ENCODE measurements at places on chromosomes 2 and 18.

DNA sequence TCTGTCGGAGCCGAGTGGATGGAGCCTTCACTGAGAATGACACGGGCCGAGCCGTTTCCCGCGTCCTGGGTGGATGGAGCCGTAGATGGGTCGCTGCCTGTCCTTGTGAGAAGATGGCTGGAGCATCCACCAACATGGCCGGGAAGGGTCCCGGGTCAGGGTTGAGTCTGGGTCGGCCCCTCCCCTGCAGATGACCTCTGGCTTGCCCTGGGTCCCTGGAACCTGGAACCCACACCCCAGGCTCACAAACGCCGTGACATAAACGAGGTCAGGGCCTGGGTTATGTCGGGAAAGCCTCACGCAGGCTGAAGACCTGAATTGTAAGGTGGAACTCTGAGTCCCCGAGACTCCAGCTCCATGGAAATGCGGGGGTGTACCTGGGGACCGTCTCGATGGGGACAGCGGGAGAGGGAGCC, 94.9 kb downstream of the NFATC1 start:
- DNase-seq = no peak

- no peak for DNase-seq
Measured at GRCh38 chr2:47631306-47631705, 151.6 kb upstream of the MSH6 start.

DNA sequence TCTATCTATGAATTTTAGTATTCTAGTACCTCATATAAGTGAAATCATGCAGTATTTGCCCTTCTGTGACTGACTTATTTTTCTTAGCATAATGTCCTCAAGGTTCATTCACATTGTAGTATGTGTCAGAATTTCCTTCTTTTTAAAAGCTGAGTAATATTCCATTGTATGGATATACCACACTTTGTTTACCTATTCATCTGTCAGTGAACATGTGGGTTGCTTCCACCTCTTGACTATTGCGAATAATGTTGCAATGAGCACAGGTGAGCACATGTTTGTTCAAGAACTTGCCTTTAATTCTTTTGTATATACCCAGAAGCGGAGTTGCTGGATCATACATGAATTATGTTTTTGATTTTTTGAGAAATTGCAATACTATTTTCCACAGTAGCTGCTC, 187.4 kb upstream of the RBMS1 start:
- DNase-seq = no peak

- DNase-seq = no peak
Measured at GRCh38 chr2:36438449-36438977, 82.9 kb downstream of the CRIM1 start.

DNA sequence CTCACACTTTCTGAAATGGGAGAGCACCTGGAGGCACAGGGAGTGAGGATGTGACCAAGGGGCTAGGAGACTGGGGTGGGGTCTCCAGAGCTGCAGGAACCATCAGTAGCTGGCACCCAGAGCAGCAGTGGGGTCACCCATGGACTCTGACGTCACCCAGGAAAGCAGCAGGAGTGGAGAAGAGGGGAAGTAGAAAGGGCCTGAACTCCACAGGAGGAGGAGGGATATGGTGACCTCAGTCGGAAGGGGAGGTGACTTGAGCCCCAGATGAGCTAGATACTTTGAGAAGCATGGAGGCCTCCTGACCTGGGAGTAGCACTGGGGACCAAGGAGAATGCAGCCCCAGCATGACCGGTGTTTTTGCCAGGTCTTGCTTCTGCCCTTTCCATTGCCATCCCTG, 8.8 kb downstream of the NMUR1 start:
- DNase-seq = no peak

GRCh38 chr2:153074207-153074606, 355.8 kb downstream of the ARL6IP6 start:
- DNase-seq = no peak

GRCh38 chr18:65411061-65411460, 339.8 kb upstream of the CDH7 start:
- DNase-seq = no peak

- no peak for DNase-seq
Measured at GRCh38 chr2:201353116-201353515, 4.0 kb downstream of the FLACC1 start.

DNA sequence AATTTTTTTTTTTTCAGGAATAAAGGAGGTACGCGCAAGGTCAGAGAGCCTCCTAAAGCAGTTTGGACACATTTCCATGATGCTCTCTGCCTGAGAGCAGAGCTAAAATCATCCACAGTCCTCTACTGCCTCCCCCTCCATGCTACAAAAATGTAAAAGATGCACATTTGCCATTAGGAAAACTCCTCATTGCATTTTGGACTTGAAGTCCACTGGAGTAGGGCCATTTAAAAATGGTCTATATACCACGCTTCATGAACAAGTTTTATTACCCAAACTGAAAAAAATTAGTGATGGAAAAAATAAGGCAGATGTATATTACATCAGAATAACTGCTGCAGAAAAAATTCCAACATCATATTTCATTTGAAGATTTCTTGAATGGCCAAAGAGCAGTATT, 256.0 kb downstream of the AFF3 start:
- DNase-seq = no peak

- no peak for DNase-seq
Measured at GRCh38 chr18:25081001-25081400, 271.0 kb downstream of the ZNF521 start.

DNA sequence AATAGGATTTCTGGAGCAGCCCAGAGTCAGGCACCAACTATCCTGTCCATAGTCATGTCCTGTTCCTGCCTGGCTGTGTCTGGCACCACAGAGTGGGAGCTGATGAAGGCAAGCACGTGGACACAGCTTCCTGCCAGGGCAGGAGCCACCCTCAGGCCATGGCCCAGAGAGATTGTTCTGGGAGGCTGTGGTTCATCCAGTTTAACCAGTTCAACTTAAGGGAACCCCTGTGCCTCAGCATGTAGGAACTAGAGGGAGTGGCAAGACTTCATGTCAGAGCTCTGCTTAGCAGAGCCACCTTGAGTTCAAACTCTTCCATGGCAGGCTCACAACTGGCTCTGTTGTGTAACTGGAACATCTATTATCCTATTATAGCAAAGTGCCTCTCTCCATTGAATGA, 73.2 kb upstream of the NCKAP5 start:
- DNase-seq = no peak

- peak; percentile 60 for DNase-seq
Measured at GRCh38 chr2:147331790-147332419, 512.9 kb upstream of the ACVR2A start.

- DNase-seq = no peak
Measured at GRCh38 chr2:176885001-176885643, 327.5 kb upstream of the HNRNPA3 start.

DNA sequence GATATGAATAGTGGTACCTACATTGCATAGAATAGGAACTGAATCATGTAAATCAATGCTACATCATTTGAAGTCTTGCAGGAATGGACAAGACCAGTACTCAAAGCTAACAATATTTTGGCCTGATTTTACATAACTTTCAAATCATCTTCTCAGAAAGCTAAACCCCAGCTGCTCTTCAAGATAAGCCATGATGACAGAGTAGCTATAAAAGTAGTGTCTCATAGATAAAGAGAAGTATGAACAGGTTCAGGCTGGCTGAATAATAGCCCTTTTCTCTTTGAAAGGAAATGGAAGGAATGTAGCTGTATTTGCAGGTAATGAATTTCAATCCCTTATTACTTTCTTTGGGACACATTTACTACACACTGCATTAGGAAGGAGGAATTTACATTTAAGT, 28.2 kb downstream of the TSPYL6 start:
- no peak for DNase-seq

DNA sequence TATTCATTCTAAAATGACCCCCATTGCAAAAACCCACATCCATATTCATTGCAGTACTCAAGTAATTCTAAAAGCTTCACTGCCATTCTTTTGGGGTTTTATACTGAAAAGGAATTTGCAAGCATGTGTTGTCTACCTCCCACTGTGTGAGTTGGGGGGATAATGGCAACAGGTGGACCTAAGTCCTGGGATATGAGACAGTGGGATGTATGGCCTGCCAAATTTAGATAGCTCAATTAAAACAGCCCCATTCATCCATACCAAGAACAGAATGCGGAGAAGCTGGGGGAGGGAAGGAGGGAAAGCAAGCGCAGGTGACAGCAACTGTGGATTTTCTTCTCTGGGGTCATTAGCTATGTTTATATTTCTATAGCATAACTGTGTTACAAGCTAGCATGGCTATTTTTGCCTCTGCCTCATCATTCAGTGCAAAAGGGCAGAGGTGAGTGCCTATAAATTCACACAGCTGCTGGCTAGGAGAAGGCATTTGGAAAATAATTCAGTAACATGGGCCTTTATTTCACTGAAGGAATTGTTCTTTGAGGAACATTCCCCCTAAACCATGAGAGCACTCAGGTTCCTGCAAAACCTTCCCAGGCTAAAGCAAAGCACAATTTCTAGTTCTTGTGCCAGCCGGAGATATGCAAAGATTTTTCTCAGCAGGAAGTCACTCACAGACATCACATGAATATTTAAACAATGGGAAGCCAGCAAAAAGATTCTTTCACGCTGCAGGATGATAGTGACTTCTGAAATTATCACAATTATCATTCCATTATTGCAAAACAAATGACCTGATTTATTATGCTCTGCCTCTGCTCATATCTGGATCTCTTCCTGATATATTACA, 393.9 kb upstream of the ACVR2A start:
- no peak for DNase-seq

DNA sequence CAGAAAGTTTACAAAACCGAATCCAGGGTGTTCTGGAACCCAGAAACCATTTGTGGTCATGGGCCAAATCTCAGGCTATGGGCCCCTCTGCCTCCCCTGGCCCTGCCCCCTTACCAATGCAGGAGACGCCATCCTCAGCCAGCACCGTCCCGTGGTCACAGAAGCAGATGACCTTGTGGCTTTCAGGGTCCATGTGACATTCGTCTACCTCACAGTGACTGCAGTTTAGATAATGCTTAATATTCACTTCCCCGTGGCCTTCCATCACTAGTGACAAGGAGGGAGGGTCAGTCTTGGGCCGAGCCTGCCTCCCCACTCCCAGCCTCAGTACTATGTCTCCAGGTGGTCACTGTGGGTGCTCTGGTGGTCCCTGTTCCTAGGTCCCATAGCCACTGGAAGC, 111.6 kb downstream of the CLIP4 start:
- DNase-seq = no peak

- DNase-seq = no peak
Measured at GRCh38 chr2:147632198-147632597, 212.6 kb upstream of the ACVR2A start.
